Right atrium auricular region (tissue), 2 donors: ENCODE measurements at places on chromosomes 1 and 21. TPM values are rescaled to one million over a fixed set of nuclear protein-coding genes. Genes with fewer than 3 reads are reported as not detected.

DNA sequence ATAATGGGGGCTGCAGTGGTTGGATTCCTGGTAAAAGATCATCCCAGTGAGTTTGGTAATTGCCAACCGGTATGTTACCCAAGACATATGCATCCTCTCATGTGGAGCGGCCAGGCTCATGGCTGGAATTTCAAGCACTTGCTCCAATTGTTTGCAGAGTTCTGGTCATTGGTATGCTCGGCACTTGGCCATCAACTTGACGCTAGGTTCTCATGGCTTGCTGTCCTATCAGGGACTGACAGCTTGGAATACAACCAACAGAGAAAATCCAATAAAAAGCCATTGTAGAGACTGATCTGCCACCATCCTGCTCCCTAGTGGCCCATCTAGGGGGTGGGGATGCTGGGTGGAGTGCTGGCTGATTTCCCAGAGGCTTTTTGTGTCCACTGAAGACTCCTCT lies 120.9 kb downstream of the EDEM3 start:
- no peaks in the 10 kb centered on the region for H3K27me3 ChIP-seq
- no peaks in the 10 kb centered on the region for H3K36me3 ChIP-seq
- no peak for DNase-seq

- no peaks in the 10 kb centered on the region for H3K27me3 ChIP-seq
- no peak overlapping the region for H3K4me3 ChIP-seq
- no peaks in the 10 kb centered on the region for H3K36me3 ChIP-seq
- H3K4me1 ChIP-seq = peaks cover 78% of the 10 kb centered on the region
- DNase-seq = no peak
These were observed 94.2 kb upstream of the IPO9 start for GRCh38 chr1:201734786-201735185.

- DNase-seq = no peak
- H3K4me1 ChIP-seq = no peaks in the 10 kb centered on the region
- no peaks in the 10 kb centered on the region for H3K27me3 ChIP-seq
- H3K27ac ChIP-seq = no peak overlapping the region
- no peak overlapping the region for H3K4me3 ChIP-seq
These were observed 41.5 kb upstream of the SAMD13 start for GRCh38 chr1:84259989-84260388.

DNA sequence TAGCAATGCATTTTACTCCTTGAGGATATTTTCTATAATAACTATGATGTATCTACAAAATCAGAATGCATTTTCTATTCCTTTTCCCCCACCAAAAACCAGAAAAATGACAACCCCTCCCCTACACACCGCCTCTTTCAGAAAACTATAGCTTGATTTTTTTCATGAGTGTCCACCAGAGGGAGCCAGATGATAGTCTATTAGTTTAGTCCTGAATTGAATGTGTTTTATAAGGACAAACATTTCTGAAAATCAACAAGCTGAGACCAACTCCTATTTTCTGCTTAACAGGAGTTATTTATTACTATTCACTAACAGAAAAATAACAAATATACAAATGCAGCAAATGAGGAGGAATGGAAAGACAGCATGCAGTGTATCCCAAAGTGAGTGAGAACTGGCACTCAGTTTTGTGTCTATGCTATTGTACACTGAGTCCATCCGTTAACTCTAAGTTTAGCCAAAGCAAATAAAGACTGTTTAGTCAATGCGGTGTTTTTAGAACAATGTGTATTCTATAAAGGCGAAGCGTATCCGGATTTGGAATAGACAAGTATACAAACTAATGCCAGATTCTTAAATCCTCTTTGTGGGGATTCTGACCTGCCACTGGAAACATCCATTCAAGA lies 182.6 kb downstream of the VAV3 start:
- H3K27me3 ChIP-seq = no peaks in the 10 kb centered on the region
- no peak overlapping the region for H3K4me3 ChIP-seq
- no peaks in the 10 kb centered on the region for H3K36me3 ChIP-seq
- H3K27ac ChIP-seq = no peak overlapping the region
- DNase-seq = no peak

- no peaks in the 10 kb centered on the region for H3K36me3 ChIP-seq
- no peaks in the 10 kb centered on the region for H3K4me1 ChIP-seq
- H3K4me3 ChIP-seq = no peak overlapping the region
- no peak overlapping the region for H3K27ac ChIP-seq
These were observed 178.3 kb downstream of the CACNA1E start for GRCh38 chr1:181661569-181661968.

DNA sequence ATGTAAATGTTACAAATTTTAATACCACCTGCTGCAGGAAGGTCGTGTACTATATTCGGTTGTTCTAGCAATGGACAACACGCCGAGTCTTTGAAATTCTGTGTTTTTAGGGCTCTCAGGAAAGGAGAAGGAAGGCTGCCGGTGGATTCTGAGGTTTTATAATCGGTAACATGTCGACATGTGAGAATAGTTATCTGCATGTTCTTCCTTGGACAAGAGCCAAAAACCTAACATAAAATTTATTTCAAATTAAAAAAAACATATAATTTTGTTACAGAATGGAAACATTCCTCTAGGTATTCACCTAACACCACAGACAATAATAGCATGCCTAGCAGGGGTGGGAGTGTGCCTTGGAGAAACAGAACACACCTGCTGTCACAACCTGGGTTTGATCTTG lies 4.8 kb downstream of the PSMG1 start:
- H3K27me3 ChIP-seq = no peaks in the 10 kb centered on the region
- DNase-seq = no peak
- H3K4me3 ChIP-seq = no peak overlapping the region
- peaks cover 9% of the 10 kb centered on the region for H3K36me3 ChIP-seq
- H3K4me1 ChIP-seq = peaks cover 15% of the 10 kb centered on the region

- no peaks in the 10 kb centered on the region for H3K36me3 ChIP-seq
- no peaks in the 10 kb centered on the region for H3K4me1 ChIP-seq
- H3K27me3 ChIP-seq = no peaks in the 10 kb centered on the region
- DNase-seq = no peak
- no peak overlapping the region for H3K4me3 ChIP-seq
These were observed 142.9 kb upstream of the ATP1B1 start for GRCh38 chr1:168963601-168964000.

- DNase-seq = peak; percentile 58
- H3K36me3 ChIP-seq = no peaks in the 10 kb centered on the region
- H3K4me3 ChIP-seq = no peak overlapping the region
- H3K27ac ChIP-seq = peak overlapping the region; percentile 1
- no peaks in the 10 kb centered on the region for H3K27me3 ChIP-seq
These were observed 7.7 kb upstream of the HTR1D start for GRCh38 chr1:23224739-23225648.

Gene ZDHHC18
- 22.5 TPM for total RNA-seq

Gene C1orf53
- 12.1 TPM for total RNA-seq

Gene SPRR4
- total RNA-seq = not detected

Gene DRAXIN
- total RNA-seq = not detected
